AG08395 (cell line): ENCODE measurements at places on chromosomes 12 and 14.

DNA sequence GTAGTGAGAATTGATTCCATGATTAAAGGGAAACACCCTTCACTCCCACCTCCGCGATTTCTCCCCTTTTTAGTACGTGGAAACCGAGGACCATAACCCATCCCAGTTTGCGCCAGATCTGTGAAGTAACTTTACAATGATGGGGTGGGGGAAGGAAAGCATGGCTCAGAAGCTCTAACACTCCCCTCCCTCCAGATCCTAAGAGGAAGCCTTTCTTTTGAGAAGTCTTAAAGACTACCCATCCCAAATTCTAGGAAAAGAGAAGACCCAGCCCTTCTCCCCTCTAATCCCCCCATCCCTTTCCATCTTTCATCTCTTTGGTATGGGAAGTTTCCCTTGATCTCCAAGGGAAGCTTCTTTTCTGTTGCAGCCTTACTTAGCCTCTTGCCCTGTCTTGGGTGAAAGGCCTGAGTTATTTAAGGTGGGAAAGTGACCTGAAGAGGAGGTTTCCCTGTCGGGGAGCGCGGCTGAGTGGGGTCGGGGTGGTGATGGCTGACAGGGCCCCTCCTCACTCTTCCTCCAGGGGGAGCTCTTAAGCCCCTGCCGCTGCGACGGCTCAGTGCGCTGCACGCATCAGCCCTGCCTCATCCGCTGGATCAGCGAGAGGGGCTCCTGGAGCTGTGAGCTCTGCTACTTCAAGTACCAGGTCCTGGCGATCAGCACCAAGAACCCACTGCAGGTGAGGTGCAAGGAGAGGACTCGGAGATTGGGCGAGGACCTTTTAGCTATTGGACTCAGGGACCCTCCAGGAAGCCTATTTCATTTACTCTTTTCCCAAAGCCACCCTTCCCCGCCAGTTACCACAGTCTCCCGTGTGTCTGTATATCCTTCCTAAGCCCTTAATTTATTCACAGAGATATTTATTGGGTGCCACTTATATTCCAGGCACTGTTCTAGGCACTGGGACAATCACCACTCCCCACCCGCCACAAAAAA, 1.8 kb downstream of the MARCHF9 start:
- DNase-seq, result no peak

DNA sequence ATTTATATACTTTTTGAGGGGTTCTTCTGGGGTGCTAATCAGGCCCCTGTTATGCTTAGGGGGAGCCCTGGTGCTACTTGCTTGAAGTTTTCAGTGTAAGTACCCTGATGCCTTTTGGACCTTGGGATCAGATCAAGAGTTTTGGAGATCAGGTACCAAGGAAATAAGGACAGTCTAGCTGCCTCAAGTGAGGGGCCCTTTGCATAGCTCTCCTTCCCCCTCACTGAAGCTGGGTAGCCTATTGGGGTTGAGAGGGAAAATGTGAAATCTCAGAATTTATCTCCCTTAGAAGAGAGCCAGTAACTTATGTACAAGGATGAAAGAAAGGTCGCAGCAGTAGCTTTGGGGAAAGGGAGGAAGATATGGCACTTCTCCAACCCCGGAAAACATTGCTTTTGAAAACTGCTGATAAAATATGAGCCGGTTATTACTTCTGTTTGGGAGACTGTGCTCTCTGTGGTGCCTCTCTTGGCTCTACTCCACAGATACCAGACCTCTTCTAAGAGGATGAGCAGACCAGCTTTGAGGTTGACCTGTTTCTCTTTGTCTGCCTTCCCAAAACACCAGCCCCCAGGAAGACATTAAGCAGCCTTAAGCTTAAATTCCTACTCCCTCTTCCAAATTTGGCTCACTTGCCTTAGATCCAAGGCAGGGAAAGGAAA, 8.8 kb upstream of the AMHR2 start:
- no peak for DNase-seq

- peak; percentile 8 for DNase-seq
These were observed 367 bp downstream of the GALNT16 start for GRCh38 chr14:69260190-69260860.

GRCh38 chr12:52058631-52059361, 7.6 kb downstream of the NR4A1 start:
- DNase-seq, result no peak

DNA sequence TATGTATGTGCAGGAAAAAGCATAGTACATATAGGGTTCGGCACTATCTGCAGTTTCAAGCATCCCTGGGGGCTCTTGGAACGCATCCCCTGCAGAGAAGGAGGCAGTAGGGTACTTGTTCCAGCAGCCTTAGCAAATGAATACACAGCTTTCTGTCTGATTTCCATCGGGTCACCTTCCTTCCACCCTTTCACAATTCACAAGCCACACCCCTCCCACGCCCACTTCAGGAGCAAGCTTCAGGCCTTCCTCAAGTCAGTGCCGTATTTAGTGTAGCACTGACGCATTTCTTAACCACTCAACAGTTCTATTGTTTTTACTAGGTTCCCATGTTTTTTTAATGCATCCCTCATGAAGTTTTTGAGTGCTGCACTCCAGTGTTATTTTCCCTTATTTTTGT, 64.2 kb downstream of the CLMN start:
- peak; percentile 40 for DNase-seq

GRCh38 chr12:44565163-44565562, 311.0 kb downstream of the NELL2 start:
- no peak for DNase-seq

GRCh38 chr12:132063491-132063890, 80.6 kb downstream of the DDX51 start:
- DNase-seq, result no peak

- DNase-seq, result no peak
These were observed 879.2 kb downstream of the AACS start for GRCh38 chr12:125944446-125944845.

- no peak for DNase-seq
These were observed 8.3 kb downstream of the CEP128 start for GRCh38 chr14:80933282-80933681.

- no peak for DNase-seq
These were observed 249.3 kb downstream of the FOXN3 start for GRCh38 chr14:89167705-89168104.

DNA sequence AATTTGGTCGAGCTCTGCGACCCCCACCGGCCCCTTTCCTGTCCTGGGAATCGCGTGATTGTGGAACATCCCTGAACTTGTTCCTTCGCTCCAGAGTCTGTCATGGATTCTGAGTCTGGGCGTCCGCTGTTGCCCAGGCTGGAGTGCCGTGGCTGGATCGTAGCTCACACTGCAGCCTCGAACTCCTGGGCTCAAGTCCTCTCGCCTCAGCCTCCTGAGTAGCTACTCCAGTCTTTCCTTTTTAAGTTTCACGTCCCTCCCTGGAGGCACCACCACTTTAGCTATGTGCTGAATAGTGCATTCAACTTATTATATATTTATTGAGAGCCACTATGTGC, 698 bp downstream of the ACOT6 start:
- no peak for DNase-seq

DNA sequence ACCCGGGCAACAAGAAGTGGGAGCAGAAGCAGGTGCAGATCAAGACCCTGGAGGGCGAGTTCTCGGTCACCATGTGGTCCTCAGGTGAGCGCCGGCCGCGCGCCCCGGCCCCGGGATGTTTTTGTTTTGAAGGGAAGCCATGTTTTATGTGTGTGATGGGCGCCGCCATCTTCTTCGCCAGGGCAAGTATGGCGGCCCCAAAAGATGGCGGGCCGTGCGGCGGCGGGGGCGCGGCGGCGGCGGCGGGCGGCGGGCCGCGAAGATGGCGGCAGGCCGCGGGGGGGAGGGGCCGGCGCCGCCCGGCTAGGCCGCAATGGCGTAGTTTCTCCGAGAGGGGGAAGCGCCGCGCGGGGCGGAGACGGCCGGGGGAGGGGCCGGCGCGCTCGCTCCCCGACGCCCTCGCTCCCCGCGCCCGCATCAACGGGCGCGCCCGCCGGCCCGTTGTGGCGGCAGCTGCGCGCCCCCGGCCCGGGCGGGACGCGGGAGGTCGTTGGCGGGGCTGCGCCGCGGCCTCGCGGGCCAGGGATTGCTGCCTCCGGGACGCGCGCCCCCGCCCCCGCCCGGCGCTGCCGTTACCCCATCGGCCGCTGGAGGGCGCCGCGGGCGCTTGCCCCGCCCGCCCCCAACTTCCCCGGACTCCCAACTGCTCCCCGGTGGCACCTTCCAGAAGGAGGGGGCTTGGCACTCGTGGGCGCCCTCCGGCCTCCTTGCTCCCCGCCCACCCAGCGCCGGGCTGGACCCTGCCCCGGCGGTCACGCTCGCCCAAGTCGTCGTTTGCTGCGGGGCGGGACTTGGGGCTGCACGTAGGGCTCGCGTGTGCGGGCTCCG, 1.1 kb downstream of the YY1 start:
- DNase-seq, result peak; percentile 82
